ENCODE measurements at places on chromosomes 1 and 21. TPM values are rescaled to one million over a fixed set of nuclear protein-coding genes. Genes with fewer than 3 reads are reported as not detected.

- no peak for DNase-seq
These were observed 40.1 kb downstream of the TRAPPC10 start for GRCh38 chr21:44052071-44052829.

- DNase-seq, result no peak
These were observed 151.0 kb downstream of the CLEC20A start for GRCh38 chr1:178345807-178346206.

- DNase-seq, result no peak
These were observed 16.1 kb downstream of the UTP11 start for GRCh38 chr1:38028671-38029070.

DNA sequence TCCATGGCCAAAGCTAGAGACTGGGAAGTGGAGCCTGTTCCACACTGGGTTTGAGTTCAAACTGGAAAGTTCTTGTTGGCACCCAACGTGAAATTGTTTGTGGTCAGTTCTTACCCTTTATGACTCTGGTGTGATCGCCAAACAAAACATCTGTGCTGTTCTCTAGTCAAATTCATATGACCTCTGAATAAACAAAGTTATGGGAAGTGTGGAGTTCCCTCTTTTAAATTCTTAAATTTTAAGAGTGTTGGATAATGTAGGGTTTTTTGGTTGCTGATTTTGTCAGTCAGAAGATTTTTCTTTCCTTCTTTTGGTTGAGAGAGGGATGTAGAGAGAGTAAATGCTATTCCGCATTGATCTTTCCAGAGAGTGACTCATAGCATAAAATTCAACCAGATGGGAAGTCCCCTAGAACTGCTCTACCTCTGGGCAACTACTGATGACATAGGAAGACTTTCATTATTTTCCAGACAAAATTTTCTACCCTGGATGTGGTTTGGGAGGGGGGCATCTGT, 36.4 kb downstream of the CHML start:
- DNase-seq, result no peak

DNA sequence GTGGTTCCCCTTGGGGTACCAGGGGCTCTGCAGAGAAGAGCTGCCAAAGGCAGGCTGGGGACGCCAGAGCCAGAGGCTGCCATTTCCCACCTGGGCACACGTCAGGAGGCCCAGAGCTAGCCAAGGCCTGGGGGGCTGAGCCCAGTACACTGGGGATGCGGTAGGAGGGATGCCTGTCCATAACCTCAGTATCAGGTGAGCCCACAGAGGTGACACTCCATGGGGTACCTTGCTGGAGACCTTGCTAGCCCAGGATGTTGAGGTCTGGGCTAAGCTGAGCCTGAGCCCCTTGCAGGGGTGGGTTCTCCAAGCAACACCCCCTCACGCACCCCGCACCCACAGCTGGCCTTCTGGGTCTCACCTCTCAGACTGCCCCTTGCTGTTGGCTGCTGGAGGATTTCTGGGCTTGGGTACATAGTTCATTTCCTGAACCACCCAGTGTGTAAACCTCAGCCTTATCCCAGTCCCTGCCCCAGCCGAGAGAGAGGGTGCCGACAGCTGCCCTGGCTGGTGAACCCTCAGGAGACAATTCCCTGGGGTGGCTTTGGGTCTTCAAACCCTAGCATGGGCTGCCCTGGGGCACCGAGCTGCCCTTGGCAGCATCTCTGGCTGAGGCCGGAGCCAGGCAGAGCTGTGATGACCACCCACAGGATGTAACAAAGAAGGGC, 92.5 kb upstream of the VAMP3 start:
- DNase-seq, result no peak

GRCh38 chr1:230877146-230877923, 9.0 kb upstream of the C1orf198 start:
- DNase-seq, result no peak

DNA sequence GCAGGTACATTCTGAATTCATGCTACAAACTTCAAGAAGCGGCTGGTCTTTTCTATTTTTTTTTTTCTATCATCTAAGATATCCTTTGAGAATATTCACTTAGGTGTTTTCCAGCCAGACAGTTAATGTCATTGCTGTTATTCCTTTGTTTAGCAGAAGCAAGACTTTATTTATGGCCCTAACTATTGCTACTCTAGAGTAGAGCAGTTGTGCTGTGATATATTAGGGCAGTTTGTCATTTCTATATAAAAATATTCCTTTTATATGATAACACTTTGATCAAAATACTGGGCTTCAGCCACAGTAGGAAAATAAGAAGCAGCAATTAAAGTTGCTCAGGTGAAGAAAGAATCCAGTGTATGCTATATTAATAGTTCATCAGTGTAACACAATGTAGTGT, 959.3 kb downstream of the NCAM2 start:
- DNase-seq, result no peak

Gene KIRREL1
- total RNA-seq, result 67.8 TPM

Gene HCN3
- total RNA-seq, result 8.0 TPM

Data from sciatic nerve (tissue), 2 donors.